Posterior cingulate gyrus (tissue), 11 donors: ENCODE measurements at places on chromosomes 12 and 14.

- DNase-seq: no peak
Observed at GRCh38 chr14:39733741-39734140, 301.5 kb upstream of the FBXO33 start.

DNA sequence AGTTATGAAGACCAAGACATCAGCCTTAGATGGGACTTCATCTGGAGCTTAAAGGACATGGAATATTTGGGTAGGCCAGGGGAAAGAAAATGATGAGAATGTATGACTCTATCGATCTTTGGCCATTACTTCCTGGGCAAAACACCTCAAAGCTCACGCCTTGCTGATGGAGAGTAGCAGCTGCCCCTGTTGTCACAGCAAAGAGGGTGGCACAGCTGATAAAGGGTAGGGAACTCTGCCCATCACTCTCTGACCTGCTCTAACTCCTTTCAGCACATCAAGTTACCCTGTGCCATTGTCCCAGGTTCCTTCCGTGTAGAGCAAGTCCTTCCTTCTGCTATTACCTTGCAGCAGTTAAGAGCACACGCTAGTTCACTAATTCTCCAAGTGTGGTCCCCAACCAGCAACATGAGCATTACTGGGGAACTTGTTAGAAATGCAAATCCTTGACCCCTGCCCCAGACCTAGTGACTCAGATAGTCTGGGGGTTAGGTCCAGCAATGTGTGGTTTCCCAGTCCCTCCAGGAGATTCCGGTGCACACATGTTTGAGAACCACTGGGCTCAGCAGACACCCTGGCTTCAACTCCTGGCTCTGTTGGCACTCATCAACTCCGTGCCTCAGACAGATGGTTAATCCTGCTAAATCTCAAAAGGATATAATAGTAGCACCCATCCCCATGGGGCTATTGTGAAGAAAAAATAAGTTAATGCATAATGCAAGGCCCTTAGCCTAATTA, 93.7 kb upstream of the EEA1 start:
- DNase-seq: no peak

DNA sequence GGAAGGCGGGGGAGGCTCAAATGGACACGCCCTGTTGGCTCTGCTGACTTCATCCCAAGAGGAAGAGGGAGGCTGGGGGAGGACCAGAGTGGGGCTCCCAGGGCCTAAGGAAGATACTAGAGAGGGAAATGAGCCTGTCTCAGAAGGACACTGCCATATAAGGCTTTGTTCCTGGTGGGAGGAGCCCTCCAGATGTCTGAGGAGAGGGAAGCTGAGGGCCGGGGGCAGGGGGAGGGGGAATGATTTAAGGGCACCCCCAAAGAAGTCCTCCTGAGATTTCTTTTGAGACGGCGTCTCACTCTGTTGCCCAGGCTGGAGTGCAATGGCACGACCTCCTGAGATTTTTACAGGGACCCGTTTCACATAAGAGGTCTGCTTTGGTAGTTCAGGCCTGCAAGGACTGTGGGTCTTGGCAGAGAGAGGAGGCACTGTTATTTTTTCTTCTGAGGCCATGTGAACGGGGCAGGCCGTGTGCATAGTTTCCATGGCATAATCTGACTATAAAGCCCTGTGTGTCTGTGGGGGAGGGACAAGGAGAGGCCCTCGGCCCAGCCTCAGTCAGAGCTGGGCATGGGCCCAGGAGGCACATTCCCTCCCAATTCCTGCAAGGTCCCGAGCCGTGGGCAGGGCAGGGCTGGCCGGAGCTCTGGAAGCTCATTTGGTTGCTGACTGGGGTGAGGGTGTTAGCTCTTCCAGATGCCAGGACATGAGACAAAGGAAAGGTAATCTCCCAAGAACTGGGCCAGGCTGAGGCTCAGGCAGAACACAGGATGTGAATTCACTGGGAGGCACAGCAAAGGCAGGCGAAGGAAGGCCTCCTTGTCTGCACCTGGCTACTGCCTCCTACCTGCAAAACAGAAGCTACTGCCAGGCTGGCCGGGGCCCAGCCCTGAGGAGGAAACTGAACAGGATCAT, 22.2 kb upstream of the PLEKHG3 start:
- DNase-seq: peak; percentile 52

DNA sequence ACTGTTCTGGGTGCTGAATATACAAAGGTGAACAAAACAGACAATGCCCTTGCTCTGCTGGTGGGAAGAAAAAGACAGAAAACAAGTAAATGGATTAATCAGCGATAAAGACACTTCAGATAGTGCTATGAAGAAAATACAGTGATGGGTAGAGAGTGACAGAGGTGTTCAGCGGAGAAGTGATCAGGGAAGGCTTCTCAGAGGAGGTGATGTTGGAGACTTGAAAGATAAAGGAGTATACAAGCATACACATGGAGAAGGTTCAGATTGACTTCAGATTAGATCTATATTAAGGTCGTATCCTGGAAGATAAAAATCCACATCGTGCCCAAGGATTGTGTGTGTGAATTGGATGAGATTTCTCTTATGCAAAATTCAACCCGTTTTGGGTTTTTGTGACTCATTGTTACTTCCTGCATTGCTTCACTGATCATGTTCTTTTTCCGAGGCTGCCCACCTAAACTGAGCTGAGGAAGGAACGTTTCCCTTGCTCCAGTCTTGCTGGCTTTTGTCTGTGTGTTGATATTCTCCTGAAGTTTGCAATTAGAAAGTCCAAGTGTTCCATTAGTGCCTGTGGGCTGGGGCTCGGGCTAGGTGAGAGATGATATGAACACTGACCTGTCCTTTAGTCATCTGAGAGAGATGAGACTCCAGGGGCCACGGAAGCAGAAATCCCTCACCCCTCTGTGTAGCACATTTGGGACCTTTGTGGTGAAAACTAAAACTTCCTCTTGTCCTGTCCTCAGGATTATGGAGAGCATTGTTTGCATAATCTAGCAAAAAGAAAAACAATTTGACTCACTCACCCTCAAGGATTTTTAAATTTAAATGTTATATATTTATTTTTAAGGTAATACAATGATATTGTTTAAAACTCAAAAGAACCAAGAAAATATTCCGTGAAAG, 27.6 kb downstream of the PLXNC1 start:
- no peak for DNase-seq

GRCh38 chr14:74891870-74892269, 10.2 kb downstream of the DLST start:
- DNase-seq: no peak

GRCh38 chr12:113172185-113172584, 13.1 kb downstream of the DDX54 start:
- DNase-seq: no peak

DNA sequence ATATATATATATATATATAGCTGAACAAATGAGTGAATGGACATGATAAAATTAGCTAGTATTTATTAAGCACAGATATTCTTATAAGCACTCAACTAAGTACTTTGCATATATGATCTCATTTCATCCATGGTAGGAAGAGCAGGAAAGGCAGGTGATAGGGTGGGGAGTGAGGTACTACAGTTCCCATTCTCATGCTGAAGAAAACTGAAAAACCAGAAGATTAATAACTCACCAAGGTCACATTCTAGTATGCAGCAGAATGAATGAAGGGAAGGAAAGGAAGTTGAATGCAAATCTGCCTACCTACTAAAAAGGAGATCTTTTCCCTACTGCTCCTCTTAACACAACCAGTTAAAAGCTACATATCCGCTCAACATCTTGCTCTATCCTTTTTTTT, 298.1 kb upstream of the TMPO start:
- no peak for DNase-seq

DNA sequence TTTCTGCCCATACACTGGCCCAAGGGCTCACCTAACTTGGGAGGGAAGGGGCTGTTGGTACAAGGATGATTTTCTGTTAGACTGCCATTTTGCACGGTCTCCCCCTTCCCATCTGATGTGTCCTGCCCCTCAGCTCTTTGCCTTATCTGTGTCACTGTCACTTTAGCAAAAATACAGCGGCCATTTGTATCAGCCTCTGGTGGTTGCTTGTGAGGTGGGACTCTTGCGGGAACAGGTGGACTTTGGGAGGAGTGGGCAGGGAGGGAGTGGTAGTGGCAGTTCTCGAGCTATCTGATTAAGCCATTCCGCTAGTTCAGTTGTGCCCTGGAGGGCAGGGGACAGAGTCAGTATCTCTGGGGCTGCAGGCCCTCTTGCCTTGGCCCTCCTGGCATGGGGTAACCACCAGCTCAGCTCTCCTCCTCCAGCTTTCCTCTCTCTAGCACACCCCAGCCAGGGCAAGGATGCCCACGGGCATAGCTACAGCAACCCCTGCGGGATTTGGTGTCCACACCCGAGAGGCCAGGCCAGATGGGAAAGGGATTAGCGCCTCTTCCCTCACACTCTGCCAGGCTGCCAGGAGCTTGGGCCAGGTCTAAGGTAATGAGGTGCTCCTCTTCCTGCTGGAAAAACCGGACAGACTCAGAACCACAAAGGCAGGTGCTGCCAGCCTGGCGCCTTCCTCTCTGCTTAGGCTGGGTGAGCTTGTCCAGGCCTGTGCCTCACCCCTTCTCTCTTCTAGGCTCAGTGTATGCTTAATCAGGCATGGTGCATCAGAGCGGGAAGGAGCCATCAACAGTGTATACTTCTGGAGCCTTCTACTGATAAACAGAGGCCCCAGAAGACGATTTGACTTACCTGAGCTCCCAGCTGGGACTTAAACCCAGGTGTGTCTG, 8.7 kb downstream of the SLC48A1 start:
- no peak for DNase-seq

DNA sequence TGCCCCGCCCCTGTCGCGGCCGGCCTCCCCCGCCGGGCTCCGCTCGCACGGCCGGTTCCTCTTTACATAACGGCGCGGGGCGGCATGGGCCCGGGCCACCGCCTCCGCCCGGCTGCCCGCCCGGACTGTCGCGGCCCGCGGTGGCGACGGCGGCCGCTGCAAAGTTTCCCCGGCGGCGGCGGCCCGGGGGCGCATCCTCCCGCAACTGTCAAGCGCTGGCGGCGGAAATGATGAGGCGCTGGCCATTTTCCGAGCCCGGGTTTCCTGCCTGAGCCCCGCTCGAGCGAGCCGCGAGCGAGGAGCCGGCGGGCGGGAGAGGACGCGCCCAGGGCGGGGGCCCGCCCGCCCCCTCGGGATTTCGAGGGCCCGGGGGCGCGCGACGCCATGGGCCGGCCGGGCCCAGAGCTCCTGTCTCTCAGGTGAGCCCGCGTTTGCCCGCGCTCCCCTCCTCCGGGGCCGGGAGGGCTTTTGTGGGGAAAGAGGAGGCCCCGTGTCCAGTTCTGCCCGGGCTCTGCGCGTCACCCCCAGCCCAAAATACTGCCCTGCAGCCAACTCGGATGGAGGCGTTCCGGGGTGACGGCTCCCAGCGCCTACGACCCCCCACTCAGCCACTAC, at the start of gene SH2B3:
TSS of gene SH2B3 (plus strand) at position 65 of the 615 bp plus-strand sequence. CDS start 12,223 bp downstream, outside the sequence.
- no peak for DNase-seq

DNA sequence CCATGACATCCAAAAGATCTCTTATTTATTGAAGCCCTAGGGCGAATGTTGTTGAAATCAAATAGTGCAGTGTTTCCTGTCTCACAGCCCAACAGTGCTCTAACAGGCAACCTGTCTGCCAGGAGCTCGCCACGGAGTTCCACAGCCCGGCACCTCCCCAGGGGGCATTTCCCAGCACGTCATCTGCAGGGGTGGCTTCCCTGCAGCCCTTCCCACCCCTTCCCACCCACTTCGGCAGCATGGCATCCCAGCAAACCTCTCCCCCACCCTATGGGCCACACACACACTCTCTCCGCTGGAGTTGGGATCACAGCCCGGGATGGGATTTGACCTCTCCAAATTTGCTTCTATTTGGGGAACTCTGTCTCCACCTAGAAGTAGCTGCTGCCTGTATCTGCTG, 62.7 kb upstream of the C14orf180 start:
- DNase-seq: no peak

DNA sequence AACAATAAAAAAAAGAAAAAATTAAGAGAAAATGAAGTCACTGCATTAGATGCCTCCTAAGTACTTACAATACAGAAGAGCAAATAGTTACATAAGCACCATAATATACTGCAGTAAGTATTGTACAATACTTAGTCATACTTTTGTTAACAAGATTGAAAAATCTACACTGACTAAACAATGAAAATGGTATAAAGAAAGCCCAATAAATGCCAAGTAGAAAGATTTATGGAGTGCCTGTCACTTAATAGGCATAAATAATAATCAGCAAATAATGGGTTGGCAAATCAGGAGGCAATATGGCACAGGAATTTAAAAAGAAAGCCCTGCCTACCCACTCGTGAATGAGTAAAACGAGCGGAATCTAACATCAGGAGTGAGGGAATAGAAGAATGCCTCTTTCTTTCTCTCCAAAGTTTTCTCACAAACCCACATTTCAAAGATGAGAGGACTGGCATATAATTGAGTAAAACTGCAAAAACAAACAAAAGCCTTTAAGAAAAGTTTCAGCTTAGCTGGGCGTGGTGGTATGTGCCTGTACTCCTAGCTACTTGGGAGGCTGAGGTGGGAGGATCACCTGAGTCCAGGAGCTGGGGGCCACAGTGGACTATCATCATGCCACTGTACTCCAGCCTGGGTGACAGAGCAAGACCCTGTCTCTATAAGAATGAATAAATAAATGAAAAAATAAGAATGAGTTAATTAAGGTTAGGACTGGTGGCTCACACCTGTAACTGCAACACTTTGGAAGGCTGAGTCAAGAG, 36.1 kb downstream of the CRY1 start:
- no peak for DNase-seq

GRCh38 chr12:115206801-115207200, 522.8 kb upstream of the TBX3 start:
- DNase-seq: no peak

DNA sequence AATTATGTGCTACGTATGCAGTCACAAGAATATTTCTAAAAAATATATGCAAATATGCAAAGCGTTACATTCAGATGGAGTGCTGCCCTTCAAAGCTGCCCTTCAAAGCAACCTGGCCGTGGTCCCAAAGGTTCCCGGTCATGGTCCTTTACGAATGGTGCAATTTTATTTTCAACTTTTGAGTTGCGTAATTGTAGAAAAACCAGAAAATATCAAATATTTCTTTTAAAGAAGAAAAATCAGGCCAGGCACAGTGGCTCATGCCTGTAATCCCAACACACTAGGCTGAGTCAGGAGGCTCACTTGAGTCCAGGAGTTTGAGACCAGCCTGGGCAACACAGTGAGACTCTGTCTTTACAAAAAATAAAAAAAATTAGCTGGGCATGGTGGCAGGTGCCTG, 21.4 kb downstream of the CLSTN3 start:
- no peak for DNase-seq

GRCh38 chr14:103347091-103347815, 13.2 kb downstream of the EIF5 start:
- no peak for DNase-seq

- no peak for DNase-seq
Observed at GRCh38 chr12:19614601-19615383, 175.5 kb downstream of the AEBP2 start.
